ENCODE measurements at places on chromosomes 13 and 19.
A peak's percentile ranks its signal among the peaks of the same experiment; 100 is the strongest.

DNA sequence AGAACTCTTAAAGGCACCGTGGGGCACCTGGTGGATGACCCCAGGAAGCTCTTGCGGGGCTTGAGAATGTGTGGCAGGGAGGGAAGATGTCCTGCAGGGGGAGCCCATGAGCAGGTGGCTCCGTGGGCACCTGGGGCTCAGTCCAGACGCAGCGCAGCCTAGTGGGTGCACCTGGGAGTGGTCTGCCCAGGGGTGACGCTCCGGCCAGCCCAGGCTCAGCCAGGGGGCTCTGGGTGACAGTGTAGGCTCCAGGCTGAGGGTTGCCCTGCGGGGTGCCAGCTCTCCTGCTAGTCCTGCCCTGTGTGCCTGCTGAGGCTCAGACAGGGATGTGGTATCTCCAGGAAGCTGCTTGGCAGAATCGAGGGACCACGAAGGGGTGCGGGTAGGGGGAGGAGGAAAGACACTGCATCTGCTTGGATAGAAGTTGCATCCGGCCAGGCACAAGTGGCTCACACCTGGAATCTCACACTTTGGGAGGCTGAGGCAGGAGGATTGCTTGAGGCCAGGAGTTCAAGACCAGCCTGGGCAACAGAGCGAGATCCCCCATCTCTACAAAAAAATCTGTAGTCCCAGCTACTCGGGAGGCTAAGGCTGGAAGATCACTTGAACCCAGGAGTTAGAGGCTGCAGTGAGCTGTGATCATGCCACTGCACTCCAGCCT lies 15.0 kb upstream of the PGLS start:
- DNase-seq = no peak

GRCh38 chr13:88701551-88701950 lies 1030.4 kb downstream of the SLITRK5 start:
- no peak for DNase-seq

DNA sequence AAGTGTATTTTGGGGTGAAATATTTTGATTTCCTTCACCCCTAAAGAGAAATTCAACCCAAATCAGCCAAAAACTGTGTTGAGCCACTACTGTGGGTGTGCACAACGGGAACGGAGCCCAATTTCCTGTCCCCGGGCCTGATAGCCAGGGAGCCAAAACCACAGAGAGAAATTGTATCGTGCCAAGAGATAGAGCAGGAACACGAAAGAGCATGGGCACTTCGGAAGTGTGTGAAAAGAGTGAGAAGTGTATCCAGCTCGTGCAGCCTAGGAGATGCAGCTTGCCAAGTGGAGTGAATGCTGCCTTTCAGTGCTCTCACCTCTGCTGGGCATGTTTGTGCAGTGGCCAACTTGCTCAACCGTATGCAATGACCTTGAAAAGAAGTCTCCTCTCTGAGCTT lies 19.4 kb upstream of the PLEKHF1 start:
- DNase-seq = no peak

DNA sequence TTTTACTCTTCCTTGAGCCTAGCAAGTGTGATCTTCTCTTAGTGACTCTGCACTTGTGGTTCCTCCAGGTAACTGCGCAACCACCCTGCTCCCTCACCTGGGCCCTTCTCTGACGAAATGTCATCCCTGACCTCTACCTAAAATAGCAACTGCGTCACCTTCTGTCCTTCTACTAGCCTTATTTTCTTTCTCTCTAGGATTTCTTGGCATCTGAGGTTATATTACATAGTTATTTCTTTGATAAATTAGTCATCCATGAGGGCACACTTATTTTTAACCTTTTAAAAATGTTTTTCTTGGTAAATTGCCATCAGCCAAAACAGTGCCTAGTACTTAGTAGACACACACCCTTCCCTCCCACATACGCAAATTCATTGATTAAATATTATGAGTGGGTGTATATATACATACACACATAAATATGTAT lies 355.5 kb downstream of the ENOX1 start:
- peak; percentile 11 for DNase-seq
